SJSA1 (cell line): ENCODE measurements at places on chromosomes 11 and 22.
A peak's percentile ranks its signal among the peaks of the same experiment; 100 is the strongest.

GRCh38 chr11:44946263-44946662 is 4.4 kb downstream of the TP53I11 start:
- H3K36me3 ChIP-seq, result peaks cover 36% of the 10 kb centered on the region
- H3K4me3 ChIP-seq, result no peak overlapping the region
- H3K27me3 ChIP-seq, result no peaks in the 10 kb centered on the region
- peaks cover 19% of the 10 kb centered on the region for H3K4me1 ChIP-seq
- H3K27ac ChIP-seq, result no peak overlapping the region
- DNase-seq, result no peak

DNA sequence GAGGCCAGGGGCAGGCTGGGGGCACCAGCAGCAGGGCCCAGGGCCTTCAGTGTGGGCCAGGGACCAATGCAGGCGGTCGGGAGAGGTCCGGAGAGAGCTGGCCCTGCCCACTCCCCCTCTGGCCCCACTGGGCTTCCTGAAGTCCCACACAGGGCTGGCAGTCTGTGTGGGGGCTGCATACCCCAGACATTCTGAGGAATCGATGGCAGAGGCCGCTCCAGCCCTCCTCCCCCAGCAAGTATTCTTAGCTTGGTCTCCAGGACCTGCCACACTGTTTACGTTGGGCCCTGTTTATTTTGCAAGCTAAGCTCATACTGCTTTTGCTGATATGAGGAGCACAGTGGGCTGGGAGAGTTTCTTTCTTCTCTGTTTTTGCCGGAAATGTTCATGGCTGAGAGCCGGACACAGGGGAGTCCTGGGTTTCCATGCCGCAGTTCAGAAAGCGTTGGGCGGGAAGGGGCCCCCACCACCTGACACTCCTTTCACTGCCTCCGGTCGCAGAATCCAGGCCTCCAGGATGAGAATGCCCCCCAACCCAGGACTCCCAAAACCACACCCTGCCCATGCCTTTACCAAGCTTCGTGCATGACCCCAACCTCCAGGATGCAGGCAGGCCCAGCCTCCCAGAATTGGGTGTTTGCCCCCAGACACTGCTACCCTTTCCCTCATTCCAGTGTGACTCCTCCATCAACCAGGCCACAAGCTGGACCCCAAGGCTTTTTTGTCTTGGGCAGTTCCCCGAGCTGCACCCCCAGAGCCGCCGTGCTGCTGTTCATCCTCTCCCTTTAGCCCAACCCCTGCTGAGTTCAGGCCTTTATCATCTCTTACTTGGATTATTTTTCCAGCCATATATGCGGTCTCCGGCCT is 81.8 kb upstream of the KCNQ1OT1 start:
- peaks cover 7% of the 10 kb centered on the region for H3K27me3 ChIP-seq
- DNase-seq, result peak; percentile 43
- no peaks in the 10 kb centered on the region for H3K36me3 ChIP-seq
- no peak overlapping the region for H3K4me3 ChIP-seq
- peaks cover 17% of the 10 kb centered on the region for H3K4me1 ChIP-seq

DNA sequence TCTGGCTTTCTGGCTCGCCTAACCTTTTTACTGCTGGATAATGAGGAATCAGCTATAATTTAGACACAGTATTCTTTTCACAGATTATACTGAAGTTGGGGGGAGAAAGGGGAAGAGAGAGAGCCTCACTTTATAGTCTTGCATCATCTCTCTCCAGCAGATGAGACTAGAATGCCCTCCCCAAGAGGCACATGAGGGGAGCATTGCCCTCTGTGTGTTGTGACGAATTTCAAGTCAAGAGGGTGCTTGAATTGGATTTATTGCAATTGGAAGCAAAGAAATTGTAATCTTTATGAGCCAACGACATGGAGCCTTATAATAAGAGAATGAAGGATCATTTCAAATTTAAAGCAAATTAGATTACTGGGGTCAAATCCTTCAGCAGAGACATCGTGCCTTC is 17.6 kb upstream of the CADM1 start:
- H3K4me1 ChIP-seq, result no peaks in the 10 kb centered on the region
- no peaks in the 10 kb centered on the region for H3K27me3 ChIP-seq
- H3K4me3 ChIP-seq, result no peak overlapping the region
- no peaks in the 10 kb centered on the region for H3K36me3 ChIP-seq
- DNase-seq, result no peak
- no peak overlapping the region for H3K27ac ChIP-seq

DNA sequence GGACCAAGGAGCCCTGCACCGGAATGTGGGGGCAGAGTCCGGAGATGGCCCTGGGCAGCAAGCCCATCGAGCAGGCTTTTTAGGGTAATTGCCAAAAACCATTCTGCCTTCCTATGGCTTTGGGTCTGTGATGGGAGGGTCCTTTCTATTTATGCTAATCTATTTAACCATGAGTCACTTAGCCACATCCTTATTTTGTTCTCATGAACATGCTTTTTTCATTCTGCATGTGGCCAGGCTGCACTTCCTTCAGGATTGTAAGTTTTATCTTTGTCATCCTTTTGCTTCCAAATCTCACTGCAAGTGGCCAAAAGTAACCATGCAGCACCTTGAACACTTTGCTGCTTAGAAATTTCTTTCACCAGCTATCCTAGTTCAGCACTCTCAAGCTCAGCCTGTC is 88.3 kb downstream of the EFCAB6 start:
- DNase-seq, result no peak
- no peak overlapping the region for H3K4me3 ChIP-seq
- H3K4me1 ChIP-seq, result no peaks in the 10 kb centered on the region
- no peaks in the 10 kb centered on the region for H3K27me3 ChIP-seq

DNA sequence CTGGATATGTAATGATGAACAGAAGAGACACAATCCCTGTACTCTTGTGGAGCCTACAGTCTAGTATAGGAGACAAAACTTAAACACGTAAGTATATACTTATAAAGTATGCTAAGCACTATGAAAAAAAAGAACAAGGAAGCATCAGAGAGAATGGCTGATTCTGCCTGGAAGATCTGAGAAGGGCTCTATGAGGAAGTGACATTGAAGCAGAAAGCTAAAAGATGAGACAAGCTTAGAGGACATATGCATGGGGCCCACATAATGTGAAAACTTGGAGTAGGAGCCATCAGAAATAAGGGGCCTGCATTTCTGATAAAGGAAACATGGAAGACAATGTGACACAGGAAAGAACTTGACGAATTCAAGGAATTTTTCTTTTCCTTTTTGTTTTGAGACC is 16.6 kb downstream of the SAA1 start:
- no peaks in the 10 kb centered on the region for H3K4me1 ChIP-seq
- H3K36me3 ChIP-seq, result peaks cover 80% of the 10 kb centered on the region
- no peaks in the 10 kb centered on the region for H3K27me3 ChIP-seq
- DNase-seq, result no peak
- H3K4me3 ChIP-seq, result no peak overlapping the region
